ENCODE measurements at places on chromosomes 2 and 18. TPM values are rescaled to one million over a fixed set of nuclear protein-coding genes. Genes with fewer than 3 reads are reported as not detected.

DNA sequence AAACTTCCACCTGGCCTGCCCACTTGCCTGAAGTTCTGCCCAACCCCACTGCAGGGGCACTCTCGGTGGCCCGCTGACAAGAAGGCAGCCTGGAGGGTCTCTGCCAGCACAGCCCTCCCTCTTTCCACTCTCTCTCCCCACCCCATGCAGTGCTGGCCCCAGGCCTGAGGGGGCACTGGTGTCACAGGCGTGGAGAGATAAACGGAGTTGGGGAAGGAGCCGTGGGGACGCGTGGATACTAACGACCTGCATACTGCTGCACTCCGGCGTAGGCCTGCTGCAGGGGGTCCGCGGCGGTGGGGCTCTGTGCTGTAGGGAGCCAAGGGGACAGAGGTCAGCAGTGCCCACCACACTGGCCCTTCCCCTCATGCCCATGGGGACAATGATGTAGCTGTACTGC, 299.3 kb downstream of the CELF4 start:
- no peak for DNase-seq

DNA sequence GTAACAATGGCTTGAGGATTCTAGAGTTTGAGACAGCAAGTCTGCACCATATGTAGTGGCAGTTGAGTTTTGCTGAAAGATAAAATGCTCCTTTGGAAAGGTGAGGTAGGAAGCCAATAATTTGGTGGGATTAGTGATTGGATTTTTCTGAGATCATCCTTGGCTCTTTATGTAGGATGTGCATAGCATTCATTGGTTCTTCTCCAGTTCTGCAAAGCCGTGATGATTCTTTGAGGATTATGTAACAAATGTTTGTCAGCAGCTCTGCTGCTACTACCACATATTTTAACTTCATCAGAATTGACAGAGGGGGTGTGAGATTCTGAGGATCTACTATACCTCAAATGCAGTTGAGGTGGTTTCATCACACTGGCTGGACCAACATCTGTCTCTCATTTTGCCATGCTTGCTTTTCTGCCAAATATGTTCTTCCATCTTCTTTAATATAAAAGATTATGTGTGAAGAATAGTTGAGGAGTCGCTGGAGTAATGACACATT, 188.9 kb upstream of the RASGRP3 start:
- DNase-seq, result no peak

DNA sequence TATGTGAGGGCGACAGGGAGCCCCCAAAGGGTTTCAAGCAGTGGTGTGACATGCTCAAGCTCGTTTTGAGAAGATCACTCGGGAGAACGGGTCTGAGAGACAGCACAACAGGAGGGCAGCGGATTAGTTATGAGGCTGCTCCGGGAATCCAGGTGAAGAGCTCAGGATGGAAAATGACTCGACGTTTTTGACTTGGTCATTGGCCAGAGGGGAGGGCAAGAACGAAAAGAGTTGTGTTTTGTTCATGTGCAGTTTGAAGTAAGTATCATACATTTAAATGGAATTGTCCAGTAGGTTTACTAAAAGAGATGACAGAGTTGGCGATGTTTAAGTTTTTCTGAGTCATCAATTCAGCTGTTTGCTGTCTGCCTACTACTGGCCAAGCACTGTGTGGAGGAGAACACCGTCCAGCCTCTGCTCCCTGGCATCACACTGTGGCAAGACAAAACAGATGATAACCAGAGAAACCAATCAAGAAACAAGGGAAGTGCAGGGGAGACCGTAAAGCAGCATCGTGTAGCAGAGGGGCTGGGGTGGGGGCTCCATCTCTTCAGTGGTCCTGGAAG, 25.3 kb upstream of the ANXA4 start:
- DNase-seq, result no peak

GRCh38 chr2:127181851-127182250, 38.2 kb downstream of the CYP27C1 start:
- no peak for DNase-seq

DNA sequence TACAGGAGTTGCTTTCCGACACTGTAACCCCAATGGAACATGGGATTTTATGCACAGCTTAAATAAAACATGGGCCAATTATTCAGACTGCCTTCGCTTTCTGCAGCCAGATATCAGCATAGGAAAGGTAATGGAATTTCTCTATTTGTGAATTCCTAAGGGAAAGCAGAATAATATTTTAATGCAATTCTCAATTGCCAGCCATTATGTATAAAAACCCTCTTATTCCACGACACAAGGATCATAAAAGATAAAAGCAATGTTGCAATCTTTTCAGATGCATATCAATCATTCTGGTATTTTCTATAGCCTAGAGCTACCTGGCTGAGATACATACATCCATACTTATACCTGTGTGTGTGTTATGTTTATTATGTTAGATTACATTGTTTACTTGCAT, 31.2 kb downstream of the PTH2R start:
- no peak for DNase-seq

- DNase-seq, result no peak
Measured at GRCh38 chr2:29894822-29895614, 26.4 kb downstream of the ALK start.

The FSHR gene
- total RNA-seq, result not detected

The UGT1A1 gene
- not detected for total RNA-seq

The MREG gene
- 0.59 TPM for total RNA-seq

The CDCA7 gene
- 8.6 TPM for total RNA-seq

The ALPP gene
- total RNA-seq, result not detected

The RTP5 gene
- total RNA-seq, result 0.15 TPM

The CXCR1 gene
- total RNA-seq, result not detected

The ACKR3 gene
- total RNA-seq, result 18.0 TPM

The CFAP53 gene
- 0.95 TPM for total RNA-seq

The TMEM185B gene
- total RNA-seq, result 11.5 TPM
